ENCODE measurements at places on chromosomes 2 and 18. TPM values are rescaled to one million over a fixed set of nuclear protein-coding genes. Genes with fewer than 3 reads are reported as not detected.

GRCh38 chr2:127324635-127325034 is 30.7 kb upstream of the ERCC3 start:
- DNase-seq, result peak; percentile 73

GRCh38 chr18:11336241-11336640 is 186.9 kb upstream of the PIEZO2 start:
- DNase-seq, result no peak

DNA sequence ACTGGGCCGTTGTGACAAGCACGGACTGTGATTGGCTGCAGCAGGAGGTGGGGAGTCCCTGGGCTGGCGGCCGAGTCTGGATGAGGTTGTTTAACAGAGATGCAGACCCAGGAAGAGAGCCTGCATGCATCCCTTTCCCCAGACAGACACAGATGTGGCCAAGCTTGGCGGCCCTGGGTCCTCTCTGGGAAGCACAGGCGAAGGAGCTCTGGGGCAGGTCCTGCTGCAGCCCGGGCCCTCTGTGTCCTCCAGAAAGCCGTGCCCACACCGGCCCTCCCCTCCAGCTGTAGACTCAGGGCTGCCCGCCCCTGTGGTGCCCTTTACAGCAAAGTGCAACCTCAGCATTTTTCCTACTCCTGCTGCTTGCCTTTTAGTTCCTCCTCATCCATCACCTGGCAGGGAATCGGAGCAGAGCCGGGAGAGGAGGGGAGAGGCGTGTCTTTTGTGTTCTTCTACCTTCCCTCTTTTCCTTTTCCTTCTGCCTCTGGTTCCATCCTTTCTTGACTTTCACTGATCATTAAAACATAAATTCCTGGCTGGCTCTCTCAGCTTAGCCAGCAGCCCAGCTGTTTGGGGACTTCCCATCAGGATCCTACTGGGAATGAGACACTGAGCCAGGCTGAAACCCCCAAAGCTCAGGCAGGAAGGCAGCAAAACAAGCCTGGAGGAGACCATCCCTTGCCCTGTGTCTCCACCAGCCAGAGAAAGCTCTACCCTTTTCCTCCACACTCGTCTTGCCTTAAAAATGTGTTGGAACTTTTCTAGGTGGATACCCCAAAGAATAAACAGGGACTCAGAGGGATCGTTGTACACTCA is 75.0 kb downstream of the CTIF start:
- DNase-seq, result no peak

- peak; percentile 46 for DNase-seq
Observed at GRCh38 chr18:25005541-25006403, 346.2 kb downstream of the ZNF521 start.

- peak; percentile 74 for DNase-seq
Observed at GRCh38 chr18:24075767-24076597, 61.4 kb downstream of the TTC39C start.

DNA sequence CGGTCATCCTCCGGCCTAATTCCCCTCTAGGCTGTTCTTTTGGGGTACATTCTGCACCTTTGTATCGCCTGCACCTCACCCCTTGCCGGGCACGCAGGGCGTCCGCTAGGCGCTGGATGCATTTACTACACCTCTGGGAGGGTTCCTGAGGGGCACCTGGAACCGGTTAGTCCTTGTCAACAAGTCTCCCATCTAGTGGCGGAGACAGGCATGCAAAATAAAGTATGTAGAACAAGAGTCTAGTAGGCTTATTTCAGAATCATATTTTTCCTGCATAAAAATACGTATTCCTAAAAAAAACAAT is 705 bp upstream of the TEX261 start:
- peak; percentile 63 for DNase-seq

DNA sequence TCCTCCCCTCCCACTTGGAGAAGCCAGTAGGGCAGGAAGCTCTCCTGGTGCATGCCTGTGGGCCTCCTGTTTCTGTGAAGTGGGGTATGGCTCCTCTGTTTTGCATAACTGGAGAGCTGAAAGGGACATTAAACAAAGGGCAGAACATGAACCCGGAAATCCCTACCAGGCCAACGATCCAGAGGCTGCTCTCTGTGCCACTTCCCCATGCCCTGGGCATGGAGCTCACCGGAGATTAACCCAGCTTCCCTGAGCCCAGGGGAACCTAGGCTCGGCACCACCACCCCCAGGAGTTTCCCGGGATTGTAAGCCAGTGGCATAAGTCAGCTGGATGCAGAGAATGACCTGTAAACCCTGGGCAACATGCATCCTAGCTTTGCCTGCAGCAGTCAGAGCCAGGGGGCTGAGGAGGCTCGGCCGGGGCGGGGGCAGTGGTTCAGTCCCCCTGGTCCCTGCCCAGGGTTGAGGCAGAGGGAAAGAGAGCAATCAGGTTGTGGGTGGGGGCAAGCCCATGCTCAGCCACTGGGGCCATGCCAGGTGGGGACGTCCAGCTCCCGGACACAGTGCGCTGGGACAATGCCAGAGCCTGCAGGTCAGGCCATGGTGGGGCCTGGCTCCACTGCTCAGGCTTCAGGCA is 49.5 kb downstream of the TIMM21 start:
- DNase-seq, result no peak

GRCh38 chr18:10057894-10058791 is 144.3 kb downstream of the VAPA start:
- peak; percentile 72 for DNase-seq

GRCh38 chr2:217650716-217651360 is 352.0 kb downstream of the TNS1 start:
- DNase-seq, result peak; percentile 65

- no peak for DNase-seq
Observed at GRCh38 chr18:60372596-60372995, at the start of gene MC4R. MC4R (minus strand) TSS chr18:60372775; CDS start chr18:60372349, 426 bp downstream.

DNA sequence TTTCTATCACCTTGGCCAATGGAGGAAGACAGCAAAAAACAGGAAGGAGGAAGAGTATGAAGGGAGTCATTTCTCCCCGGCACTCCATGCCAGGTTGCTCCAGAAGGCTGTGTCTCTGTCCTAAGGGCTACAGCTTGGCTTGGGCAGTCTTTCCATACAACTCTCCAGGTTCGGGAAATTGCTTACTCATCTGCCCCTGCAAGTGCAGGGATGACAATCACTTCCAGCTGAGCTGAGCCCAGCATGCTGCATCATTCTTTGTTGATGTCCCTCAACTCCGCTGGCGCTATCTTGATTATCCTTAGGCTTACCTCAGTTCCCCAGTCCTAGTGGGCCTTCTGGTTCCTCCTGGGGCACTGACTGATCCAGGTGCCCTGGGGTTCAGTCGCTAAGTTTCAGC is 86.9 kb upstream of the COPS8 start:
- DNase-seq, result peak; percentile 58

- peak; percentile 69 for DNase-seq
Observed at GRCh38 chr2:27308359-27308881, at the start of gene UCN. UCN (minus strand) TSS chr2:27308445; CDS start chr2:27307895, 550 bp downstream.

GRCh38 chr18:44636241-44636640 is 44.4 kb upstream of the SETBP1 start:
- DNase-seq, result no peak

GRCh38 chr18:10417191-10417590 is 37.2 kb upstream of the APCDD1 start:
- no peak for DNase-seq

DNA sequence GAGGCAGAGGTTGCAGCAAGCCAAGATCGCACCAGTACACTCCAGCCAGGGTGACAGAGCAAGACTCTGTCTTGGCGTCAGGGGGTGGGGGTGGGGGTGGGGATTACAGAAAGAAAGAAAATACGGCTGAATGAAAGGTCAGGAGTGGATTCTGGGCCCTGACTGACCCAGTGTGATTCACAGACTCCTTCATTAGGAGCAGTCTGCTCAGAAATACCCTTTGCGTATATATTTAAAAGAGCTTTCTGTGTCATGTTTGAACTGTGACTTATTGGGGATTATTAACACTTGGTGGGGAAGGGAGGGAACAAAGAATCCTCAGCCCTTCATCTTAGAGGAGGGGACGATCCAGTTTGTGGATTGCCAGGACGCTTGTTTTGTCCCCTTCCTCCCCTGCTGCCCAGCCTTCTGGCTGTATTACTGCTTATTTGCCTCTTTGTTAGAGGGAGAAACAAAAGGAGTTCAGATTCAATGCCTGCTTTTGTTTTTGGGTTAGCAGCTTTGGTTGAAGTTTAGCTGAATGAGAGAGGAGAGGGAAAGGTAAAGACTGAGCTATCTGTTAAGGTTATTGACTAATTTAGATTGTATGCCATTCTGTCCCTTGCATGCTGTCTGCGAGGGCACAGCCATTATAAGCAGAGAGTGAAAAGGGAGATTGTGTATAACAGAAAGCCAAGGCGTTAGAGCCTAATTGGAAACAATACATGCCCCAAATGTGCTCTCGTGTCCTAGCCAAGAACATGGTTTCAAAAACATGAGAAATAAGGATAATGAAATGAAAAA is 118.3 kb downstream of the FMNL2 start:
- DNase-seq, result no peak

DNA sequence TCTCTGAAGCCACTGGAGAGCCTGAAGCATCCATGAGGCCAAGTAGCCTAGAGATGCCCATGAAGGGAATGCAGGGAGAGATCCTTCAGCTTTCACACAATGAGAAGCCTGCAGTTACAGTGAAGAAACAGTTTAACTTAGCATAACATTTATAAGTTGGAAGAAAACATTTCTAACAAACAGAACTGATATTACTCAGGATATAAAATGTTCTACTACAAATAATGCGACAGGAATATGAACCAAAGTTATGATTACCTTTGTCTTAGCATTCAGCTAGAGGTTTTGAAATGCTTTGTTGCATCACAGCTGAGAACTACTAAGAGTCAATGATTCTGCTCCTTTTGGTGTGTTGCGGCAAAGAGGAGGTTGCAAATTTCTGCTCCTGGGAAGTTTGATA is 6.9 kb upstream of the KYNU start:
- no peak for DNase-seq

- DNase-seq, result peak; percentile 54
Observed at GRCh38 chr2:42795841-42796301, 3.5 kb upstream of the HAAO start.

DNA sequence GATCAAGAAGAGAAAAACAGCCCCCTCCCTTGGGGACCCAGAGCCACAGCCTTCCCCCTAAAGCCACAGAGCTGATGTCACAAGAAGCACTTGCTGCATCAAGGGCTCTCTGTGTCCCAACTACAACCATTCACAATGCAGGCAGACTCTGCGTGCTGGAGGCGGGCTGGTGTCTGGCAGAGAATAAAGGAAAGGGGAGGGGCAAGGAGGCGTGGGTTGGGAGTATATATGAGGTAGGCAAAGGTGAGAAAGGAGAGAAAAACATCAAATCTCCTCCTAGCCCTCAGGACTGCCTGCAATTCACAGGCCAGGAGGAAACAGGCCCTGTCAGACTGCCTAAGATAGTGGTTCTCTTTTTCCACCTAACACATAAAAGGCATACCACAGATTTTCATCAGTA is 48.8 kb upstream of the IHH start:
- DNase-seq, result peak; percentile 28

GRCh38 chr18:48888773-48889080 is 62.0 kb downstream of the SMAD7 start:
- no peak for DNase-seq

DNA sequence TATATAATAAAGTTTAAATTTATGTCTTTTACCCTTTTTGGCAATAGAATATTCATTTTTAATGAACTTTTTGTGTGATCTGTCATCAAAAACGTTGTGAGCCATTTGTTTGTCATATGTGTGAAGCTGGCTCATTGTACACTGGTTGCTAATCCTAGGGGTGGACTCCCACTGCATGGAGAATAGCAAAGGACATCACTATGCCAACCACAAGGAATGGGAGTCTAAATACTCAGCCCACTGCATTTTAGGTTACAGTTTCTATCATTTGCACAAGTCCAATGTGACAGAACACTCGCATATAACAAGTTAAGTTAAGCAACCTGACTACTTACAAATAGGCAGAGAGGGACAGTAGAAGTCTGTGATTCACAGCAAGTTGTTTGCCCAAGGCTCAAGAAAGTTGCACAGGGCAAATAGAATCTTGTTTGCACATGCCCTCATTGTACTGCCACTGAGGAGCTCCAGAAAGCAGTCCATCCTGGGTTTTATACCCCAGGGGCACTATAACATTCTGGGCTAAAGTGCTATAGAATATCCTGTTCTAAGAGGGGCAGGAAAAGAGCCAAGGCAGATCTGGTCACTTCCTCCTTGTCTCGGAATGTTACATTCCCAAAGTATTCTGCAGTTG is 545.9 kb upstream of the GCFC2 start:
- DNase-seq, result no peak

- no peak for DNase-seq
Observed at GRCh38 chr2:171807831-171808393, 86.1 kb downstream of the SLC25A12 start.

DNA sequence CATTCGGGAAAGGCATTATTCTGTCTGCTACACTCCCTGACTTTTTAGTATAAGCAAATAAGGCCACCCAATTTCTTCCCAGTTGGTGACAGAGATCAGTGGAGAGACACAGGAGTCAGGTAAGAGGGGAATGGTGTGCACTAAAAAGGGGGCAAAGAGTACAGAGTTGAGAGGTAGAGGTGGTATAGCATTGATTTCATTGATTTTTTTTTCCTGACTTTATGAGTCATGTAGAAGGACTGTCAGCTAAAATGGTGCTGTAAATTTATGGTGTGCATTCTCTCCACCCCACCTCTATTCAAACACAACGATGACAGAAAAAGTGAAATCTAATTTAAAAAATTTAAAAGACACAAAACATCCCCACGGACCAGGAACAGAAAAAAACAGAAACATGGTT is 23.7 kb upstream of the ST8SIA3 start:
- no peak for DNase-seq

GRCh38 chr2:168624028-168624427 is 168.0 kb downstream of the CERS6 start:
- no peak for DNase-seq

- no peak for DNase-seq
Observed at GRCh38 chr18:40698129-40698528, 1256.9 kb upstream of the PIK3C3 start.

DNA sequence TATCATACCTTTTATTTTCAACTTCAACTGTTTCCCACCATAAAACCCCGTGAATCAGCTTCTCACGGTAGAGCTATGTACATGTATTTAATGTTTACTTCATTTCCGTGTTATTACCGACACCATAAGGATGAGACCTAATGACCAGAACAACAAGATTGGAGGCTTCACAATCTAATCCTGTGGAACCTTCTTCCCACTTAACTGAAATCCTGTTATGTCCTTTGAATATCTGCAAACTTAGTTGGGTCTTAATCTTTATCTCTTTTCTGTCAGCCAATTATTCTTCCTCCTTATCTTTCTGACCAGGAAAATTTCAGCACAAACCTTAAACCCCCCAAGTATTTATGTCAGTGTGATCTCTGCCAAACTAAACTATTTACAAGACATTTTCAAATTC is 214.4 kb downstream of the TMX3 start:
- DNase-seq, result no peak

- peak; percentile 12 for DNase-seq
Observed at GRCh38 chr2:213934560-213934959, 476.3 kb upstream of the VWC2L start.

GRCh38 chr2:197097578-197098366 is 171.3 kb upstream of the PGAP1 start:
- DNase-seq, result no peak

PAIP2B gene
- 1.9 TPM for total RNA-seq

CDCA7 gene
- 13.2 TPM for total RNA-seq

PCARE gene
- not detected for total RNA-seq

SLC40A1 gene
- total RNA-seq, result 98.0 TPM

PSMA8 gene
- not detected for total RNA-seq

GLI2 gene
- not detected for total RNA-seq

SCYGR4 gene
- total RNA-seq, result not detected

LYG2 gene
- total RNA-seq, result not detected

LBX2 gene
- 0.98 TPM for total RNA-seq

CNGA3 gene
- total RNA-seq, result not detected

FAM124B gene
- 139 TPM for total RNA-seq
